ENCODE measurements at places on chromosomes 6 and 20. TPM values are rescaled to one million over a fixed set of nuclear protein-coding genes. Genes with fewer than 3 reads are reported as not detected.

DNA sequence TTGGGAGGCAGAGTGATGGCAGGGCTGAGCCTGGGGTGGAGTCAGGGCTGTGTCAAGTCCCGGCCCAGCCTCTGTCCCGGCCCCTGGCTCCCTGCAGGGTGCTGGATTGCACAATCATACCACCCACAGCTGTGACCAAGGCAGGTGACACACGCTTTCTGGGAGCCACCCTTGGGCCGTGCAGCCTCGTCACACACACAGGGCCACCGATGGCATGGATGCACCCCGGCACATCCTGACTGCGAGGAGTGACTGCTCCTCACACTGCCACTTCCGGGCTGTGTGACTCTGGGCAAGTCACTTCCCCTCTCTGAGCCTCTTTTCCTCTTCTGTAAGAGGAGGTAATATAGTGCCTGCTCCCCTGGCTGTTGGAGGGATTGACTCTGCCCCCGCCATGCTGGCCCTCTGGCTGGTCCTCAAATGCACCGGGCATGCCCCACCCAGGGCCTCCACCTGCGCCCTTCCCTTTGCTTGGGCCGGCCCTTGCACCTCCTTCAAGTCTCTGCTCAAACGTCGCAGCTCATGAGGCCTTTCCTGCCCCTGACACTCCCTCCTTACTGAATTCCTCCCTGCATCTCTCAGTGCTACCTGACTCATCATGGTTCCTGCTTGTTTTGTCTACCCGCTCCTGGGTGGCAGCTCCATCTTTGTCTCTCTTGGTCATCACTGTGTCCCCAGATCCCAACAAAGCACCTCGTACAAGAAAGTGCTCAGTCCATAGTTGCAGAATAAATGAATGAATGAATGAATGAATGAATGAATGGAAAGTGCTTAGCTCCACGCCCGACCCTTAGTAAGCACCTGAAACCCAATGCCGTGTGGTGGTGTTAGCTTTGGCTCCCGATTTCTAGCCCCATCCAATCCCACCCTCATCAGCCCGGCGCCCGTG, 93.5 kb downstream of the CEBPB start:
- peaks cover 28% of the 10 kb centered on the region for H3K4me1 ChIP-seq
- no peak overlapping the region for H3K4me3 ChIP-seq
- DNase-seq, result no peak
- H3K36me3 ChIP-seq, result no peaks in the 10 kb centered on the region

Gene KCNK16
- not detected for total RNA-seq

GRCh38 chr20:44692932-44693480, 22.2 kb upstream of the CCN5 start:
- H3K36me3 ChIP-seq, result no peaks in the 10 kb centered on the region
- H3K27ac ChIP-seq, result no peak overlapping the region
- DNase-seq, result no peak

DNA sequence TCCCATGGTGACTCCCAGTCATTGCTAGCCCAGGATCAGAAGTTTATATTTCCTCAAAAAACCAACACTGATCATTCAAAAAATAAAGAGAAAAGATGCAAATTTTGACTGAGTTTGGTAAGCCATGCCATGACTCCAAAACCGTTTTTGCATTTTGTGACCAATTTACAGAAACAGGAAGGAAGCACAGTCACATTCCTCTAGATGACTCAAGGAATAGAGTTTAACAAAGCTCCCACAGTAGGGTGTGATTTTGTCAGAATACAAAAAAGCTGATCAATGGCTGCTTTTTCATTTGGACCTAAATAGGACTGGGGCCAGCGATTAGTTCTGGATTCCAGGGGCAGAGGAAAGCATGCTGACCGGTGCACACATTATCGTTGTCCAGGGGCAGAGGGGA, 179.4 kb upstream of the AFDN start:
- peaks cover 17% of the 10 kb centered on the region for H3K4me1 ChIP-seq
- no peak for DNase-seq
- H3K27me3 ChIP-seq, result no peaks in the 10 kb centered on the region
- H3K36me3 ChIP-seq, result no peaks in the 10 kb centered on the region
- H3K27ac ChIP-seq, result no peak overlapping the region

Gene SLPI
- total RNA-seq, result 15.5 TPM

Gene TSBP1
- not detected for total RNA-seq

DNA sequence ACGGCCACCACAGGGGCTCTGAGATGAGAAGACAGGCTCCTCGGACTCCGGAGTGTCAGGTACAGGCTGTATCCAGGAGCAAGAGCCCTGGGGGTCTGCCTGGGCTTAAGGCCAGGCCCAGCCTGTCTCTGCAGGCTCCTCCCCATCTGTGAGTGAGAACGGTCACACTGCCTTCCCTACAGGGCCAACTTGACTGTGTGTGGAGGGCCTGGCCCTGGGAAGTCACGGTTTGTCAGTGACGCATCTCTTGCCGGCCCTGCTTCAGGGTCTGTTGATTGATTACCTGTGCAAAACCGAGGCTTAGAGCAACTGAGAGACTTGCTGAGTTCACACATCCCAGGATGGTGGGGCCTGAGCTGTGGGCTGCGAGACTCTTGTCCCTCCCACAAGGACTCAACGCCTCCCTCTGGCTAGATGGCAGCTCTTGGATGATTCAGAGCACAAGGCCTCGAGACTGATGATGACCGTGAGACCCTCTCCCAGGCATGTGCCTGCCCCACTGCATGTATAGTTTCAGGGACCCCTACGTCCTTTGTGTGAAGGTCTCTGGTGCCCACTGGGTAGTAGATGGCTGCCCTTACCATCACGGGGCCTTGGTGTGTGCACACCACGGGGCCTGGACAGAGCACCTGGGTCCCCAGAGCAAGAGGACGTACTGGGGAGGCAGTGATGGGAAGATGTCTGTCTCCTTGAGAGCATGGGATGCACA, 5.9 kb downstream of the RBM38 start:
- no peak overlapping the region for H3K4me3 ChIP-seq
- H3K27ac ChIP-seq, result no peak overlapping the region
- no peaks in the 10 kb centered on the region for H3K27me3 ChIP-seq
- DNase-seq, result no peak
- H3K36me3 ChIP-seq, result peaks cover 93% of the 10 kb centered on the region

- no peak overlapping the region for H3K27ac ChIP-seq
- no peaks in the 10 kb centered on the region for H3K36me3 ChIP-seq
- H3K4me3 ChIP-seq, result no peak overlapping the region
- DNase-seq, result no peak
- H3K4me1 ChIP-seq, result peaks cover 3% of the 10 kb centered on the region
Observed at GRCh38 chr6:164211254-164211653, 796.7 kb downstream of the QKI start.
